ENCODE measurements at places on chromosomes 6 and 20.

DNA sequence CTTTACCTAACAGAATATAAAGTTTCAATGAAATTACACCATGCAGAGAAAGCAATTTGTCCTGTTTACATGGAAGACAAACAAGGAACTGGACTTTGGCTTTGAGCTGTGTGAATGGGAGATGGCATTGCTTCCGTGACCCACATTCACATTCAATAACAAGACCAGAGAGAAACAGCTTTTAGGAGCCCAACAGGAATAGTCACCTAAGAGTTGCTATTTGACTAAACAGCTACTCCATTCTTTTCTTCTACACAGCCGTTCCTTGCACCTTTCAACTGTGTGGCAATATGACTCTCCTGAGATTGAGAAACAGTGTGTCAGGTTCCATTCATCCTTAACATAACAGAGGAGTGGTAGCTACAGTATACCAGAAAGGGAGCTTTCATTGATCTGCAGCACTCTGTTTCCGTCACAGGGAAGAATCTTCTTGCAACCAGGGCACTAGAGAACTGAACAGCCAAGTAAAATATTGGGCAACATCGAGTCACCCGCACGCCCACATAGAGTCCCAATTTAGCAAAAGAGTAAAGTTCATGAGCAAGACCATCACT is 355.1 kb downstream of the HAO1 start:
- DNase-seq: no peak

DNA sequence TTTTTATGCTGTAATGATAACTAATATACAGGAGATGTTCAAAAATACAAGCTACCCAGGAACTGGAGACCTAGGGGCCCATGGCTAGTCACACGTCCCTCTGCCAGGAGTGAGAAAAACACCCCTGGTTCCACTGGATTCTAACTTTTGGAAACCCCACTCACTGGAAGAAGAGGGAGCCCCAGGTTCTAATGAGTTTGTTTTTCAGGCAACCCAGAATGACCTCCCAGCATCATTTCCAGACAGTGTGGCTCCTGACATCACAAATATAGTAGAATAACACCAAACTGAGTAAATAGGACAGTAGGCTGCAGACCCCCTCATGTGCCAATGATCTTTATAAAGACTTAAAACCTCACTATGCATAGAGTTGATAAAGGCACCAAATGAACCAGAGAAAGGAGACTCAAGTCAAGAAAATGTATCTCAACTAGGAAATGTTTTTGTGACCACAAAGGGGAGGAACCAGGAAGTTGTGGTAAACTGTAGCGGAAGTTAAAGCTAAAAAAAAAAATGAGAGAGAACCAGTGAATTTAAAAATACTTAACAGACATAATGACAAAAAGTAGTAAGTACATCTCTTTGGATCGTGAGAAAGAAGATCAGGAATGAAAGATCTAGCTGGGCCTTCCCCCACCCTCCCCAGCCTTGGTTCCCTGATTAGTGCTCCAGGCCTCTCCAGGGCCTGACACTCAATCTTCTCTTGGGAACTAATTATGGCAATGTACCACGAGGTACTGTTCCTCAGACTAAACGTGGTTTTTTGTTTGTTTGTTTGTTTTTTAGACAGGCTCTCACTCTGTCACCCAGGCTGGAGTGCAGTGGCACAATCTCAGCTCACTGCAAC is 19.8 kb downstream of the HLA-E start:
- peak; percentile 72 for DNase-seq

GRCh38 chr6:9412951-9413559 is 977.7 kb upstream of the SLC35B3 start:
- DNase-seq: no peak

- DNase-seq: no peak
Measured at GRCh38 chr20:46172455-46172854, 54.3 kb downstream of the CD40 start.

DNA sequence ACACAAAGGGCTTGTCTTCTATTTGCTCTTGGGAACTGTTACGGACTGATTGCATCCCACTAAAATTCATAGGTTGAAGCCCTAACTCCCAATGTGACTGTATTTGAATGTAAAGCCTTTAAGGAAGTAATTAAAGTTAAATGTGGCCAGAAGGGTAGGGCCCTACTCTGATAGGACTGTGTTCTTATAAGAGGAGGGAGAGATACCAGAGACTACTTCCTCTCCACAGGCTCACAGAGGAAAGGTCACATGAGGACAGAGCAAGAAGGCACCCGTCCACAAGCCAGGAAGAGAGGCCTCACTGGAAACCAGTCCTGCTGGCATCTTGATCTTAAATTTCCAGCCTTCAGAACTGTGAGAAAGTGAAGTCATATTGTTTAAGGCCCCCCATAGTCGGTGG is 211.9 kb downstream of the CDH26 start:
- no peak for DNase-seq

DNA sequence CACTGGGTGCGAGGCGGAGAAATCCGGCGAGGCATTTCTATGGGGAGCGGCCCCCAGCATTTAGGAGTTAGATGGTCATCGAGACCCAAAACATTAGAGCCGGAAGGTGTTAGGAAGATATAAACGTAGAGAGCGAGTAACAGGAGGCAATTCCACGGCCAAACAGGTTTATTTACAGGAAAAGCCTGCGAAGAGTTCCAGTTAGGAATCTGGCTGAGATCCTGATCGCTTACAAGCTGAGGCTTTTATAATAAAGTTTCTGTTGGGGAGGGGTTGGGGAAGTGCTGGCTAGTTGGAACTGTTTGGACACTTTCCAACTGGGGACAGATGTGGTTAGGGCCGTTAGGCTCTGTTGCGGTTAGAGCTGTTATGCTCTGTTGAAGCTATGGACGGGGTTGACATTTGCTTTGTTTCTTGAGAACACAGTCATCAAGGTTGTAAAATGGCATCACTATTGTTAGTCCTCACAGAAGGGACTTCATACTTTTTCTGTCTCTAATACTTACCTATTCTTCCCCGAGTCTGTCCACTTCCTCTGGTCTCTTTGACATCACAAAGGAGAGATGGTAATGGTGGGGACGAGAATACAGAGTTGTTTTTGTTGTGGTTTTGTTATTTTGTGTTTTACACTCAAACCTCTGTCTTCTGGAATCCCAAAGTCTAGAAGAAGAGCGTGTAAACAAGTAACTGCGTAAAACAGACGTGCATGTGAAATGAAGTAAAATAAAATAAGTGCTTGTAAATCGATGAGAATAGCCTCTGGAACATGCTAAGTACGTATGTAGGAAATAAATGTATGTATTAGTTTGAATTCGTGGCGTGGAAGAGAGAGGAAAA is 554 bp upstream of the ZSCAN31 start:
- peak; percentile 23 for DNase-seq

All from CD4-positive, alpha-beta memory T cell (primary cell).